ENCODE measurements at places on chromosomes 6 and 20. TPM values are rescaled to one million over a fixed set of nuclear protein-coding genes. Genes with fewer than 3 reads are reported as not detected.

Gene OPRM1
- not detected for polyA plus RNA-seq

DNA sequence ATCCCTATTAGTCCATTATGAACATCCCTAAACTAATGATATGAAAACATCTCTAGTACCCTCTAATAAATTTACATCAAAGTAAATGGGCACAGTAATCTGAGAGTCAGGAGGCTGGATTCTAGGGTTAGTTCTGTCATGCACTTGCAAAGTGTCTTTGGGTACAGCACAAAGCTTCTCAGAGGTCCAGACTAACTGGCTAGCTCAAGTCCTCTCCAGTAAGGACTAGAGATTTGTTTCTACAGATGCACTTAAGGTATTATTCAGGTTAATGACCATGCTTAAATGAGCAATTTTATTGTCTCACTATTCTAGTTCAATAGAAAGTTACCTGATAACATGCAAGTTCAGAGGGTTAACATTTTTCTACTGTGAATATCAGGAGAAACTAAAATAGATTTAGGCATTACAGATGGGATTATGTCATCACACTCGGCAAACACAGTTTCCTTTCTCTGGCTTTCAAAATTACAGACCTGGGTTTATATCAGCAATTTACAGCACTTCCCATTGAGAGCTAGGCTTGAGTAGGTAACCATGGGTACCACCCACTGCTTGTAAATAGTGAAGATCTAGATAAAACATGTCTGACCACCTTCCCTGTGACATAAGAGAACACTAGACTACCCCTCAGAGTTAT lies 402.9 kb upstream of the RUNX2 start:
- peak; percentile 72 for DNase-seq

GRCh38 chr6:150069706-150070105 lies 785 bp upstream of the ULBP3 start:
- DNase-seq: no peak

- DNase-seq: no peak
These were observed 40.0 kb downstream of the DSTN start for GRCh38 chr20:17609811-17610377.

DNA sequence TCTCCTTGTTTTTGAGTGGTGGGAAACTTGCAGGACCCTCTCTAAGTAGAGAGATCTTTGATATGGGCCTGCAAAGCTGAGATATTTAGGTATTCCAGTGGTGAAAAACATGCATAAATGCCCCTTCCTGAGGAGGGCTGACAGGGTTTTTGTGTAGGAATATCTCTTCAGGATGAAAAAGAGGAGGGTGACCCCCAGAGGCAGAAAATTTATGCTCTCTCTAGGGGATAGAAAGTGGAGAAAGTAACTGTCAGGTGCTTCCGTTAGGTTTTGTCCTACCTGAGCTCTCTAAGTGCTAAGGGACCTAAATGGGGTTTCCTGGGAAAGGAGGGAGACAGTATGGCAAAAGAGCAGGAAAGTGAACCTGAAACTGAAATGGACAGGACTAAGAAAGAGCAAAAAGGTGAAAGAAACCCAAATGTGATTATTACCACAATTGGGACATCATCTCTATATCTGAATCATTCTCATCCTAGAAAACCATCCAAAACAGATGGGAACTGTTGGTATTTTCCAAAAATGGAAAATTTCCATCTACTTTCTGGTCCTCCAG lies 2.0 kb downstream of the COL19A1 start:
- no peak for DNase-seq

- peak; percentile 46 for DNase-seq
These were observed 1.2 kb downstream of the REV3L start for GRCh38 chr6:111481836-111482187.

Gene PDYN
- polyA plus RNA-seq: not detected

Gene ARG1
- polyA plus RNA-seq: not detected

Gene OLIG3
- polyA plus RNA-seq: not detected

GRCh38 chr20:14507711-14508110 lies 170.3 kb upstream of the FLRT3 start:
- DNase-seq: no peak

Gene ATG5
- 22.6 TPM for polyA plus RNA-seq

Gene PHACTR3
- polyA plus RNA-seq: 11.3 TPM

- no peak for DNase-seq
These were observed 732.2 kb downstream of the HDGFL1 start for GRCh38 chr6:23301556-23301955.

Gene BANF2
- not detected for polyA plus RNA-seq

- DNase-seq: no peak
These were observed 98.8 kb upstream of the BEND6 start for GRCh38 chr6:56856036-56856580.

Gene CNR1
- not detected for polyA plus RNA-seq

DNA sequence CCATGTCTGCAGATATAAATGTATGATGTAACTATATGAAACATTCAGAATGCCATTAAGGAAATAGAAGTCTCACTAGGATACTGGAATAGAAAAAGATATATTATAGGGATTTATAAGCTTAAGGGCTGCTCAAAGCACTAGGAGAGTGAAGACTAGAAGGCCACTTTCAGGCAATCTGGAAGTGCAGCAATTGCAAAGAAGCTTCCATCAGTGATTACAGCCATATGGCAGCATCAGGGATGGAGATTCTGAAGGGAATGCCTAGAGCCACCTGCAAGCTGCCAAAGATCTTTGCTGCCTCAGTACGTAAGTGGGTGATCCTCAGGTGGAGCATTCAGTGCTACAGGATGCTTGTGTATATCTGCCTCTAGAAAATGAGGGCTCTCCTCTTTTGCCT lies 796.2 kb upstream of the EPHA7 start:
- no peak for DNase-seq

Gene RFX6
- polyA plus RNA-seq: not detected

DNA sequence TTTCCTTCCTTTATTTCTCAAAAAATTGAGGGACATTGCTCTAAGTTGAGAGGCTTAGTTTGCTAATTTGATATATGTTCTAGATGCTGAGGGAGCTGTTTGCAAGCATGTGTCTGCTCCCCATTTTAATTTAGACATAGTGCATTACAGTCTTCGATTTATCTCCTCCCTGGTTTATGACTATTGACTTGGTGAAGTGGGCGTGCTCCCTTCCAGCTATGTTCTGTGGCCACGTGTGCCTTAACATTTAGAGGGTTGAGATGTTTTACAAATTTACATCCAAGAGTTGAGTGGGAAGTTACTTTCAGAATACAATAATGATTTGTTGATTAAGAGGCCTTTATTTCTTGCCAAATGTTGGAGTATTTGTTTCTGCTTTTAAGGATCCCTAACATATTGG lies 48.2 kb downstream of the KLHL32 start:
- no peak for DNase-seq

Measured in mammary epithelial cell (primary cell).